ENCODE measurements at places on chromosomes 5 and 9.

DNA sequence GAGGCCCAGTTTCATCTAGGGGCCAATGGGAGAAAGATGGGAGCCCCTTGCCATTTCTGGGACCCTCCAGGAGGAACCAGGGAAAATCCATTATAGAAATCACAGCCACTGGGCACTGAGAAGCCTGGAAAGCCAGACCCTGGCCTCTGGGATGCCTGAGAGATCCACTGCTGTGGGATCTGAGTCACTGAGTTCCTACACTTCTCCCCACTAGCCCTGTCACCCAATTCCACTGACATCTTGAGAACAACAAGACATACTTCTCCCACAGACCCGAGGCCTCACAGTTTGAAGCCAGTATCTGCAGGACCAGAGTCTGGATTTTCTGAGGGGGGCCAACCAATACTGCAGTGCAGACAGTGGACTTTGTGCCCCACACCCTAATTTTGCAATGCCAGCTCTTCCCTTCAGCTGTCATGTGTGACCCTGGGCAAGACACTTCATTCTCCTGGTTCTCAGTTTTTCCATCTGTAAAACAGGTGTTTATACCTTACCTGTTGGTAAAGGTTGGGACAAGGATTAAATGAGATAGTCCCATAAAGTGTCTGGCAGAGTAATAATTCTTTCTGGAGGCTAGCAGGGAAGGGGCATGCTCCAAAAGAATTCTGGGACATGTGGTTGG lies 46.5 kb downstream of the CXXC5 start:
- no peak for DNase-seq

- DNase-seq = no peak
These were observed 205.3 kb downstream of the DEPDC1B start for GRCh38 chr5:60494635-60495034.

- DNase-seq = no peak
These were observed 109.4 kb upstream of the PRLR start for GRCh38 chr5:35339616-35340100.

- no peak for DNase-seq
These were observed 214.7 kb downstream of the GAS1 start for GRCh38 chr9:86732514-86733171.

- DNase-seq = no peak
These were observed 40.3 kb upstream of the SVEP1 start for GRCh38 chr9:110619831-110620230.

GRCh38 chr9:89839449-89839848 lies 234.6 kb downstream of the GADD45G start:
- DNase-seq = no peak

DNA sequence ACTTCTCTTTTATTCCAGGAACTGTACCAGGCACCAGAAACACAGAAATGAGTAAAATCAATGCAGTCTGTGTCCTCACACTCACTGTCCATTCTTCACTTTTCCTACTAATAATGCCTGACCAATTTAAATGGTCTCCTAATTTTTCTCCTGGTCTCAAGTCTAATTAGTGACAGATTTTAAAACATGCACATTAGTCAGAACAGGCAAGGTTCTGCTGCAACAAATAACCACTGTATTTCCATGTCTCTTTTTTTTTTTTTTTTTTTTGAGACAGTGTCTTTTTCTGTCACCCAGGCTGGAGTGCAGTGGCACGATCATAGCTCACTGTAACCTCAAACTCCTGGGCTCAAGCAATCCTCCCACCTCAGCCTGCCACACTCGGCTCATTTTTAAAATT lies 99.6 kb downstream of the CEMIP2 start:
- no peak for DNase-seq

- no peak for DNase-seq
These were observed 513.6 kb downstream of the RASEF start for GRCh38 chr9:82549174-82549821.

- no peak for DNase-seq
These were observed 428.2 kb upstream of the IRX4 start for GRCh38 chr5:2310946-2311345.

- no peak for DNase-seq
These were observed 3.3 kb downstream of the SLC46A2 start for GRCh38 chr9:112887381-112887780.

- no peak for DNase-seq
These were observed 1.4 kb upstream of the QRFP start for GRCh38 chr9:130897848-130898551.

- DNase-seq = no peak
These were observed 12.1 kb downstream of the MRPL36 start for GRCh38 chr5:1787472-1788047.

- DNase-seq = no peak
These were observed 32.7 kb upstream of the KCNMB1 start for GRCh38 chr5:170421826-170422225.

DNA sequence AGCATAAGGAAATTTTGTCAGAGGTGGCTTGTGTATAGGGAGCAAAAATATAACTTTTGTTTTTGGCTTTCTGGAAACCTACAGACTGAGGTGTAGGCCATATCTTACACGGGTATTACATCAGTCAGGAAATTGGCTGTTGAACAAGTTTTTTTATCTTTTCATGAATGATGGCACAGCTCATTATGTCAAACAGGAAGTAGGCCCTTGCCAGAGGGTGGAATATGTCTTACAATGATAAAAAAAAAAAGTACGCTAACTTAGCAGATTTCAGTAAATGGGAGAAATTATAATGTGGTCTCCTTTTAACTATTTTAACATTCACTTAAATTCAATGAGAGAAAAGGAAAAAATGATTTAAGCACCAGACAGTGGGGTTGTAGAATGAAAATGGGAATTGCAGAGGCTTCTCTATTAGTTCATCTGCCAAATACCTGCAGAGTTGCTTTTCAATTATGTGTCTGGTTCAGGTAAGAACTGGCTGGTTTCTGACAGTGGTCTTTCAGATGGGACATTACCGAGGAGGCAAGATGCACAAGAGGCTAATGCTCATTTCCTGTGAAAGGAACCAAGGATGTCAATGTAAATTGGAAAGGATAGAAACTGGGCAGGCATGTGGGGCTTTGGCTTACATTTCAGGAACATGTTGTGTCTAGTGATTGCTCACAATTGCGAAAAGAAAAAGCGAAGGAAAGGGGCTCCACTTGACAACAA lies 169.9 kb downstream of the NNT start:
- DNase-seq = no peak

DNA sequence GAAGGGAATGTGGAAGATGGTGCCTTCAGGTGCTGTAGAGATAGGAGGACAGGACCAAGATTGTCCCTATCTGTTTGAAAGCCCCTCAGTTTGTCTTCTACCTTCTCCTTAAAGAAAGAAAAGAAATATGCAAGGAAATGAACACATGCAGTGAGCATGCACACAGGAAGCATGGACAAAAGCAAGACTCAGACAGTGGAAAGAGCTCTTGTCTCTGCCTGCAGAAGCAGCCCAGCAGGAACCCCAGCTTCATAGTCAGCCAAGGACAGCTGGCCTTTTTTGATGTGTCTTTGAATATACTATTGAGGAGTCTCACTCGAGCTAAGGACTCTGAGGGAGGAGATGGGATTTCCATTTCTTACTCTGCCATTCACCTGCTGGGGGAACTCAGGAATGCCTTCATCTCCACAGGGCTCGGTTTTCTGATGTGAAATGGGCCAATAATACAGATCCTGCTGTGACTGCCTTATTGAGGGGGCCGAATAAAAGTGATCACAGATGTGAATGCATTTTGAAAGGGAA lies 132.5 kb upstream of the ADRA1B start:
- no peak for DNase-seq

- DNase-seq = no peak
These were observed 104.0 kb downstream of the MTX3 start for GRCh38 chr5:79886925-79887655.

DNA sequence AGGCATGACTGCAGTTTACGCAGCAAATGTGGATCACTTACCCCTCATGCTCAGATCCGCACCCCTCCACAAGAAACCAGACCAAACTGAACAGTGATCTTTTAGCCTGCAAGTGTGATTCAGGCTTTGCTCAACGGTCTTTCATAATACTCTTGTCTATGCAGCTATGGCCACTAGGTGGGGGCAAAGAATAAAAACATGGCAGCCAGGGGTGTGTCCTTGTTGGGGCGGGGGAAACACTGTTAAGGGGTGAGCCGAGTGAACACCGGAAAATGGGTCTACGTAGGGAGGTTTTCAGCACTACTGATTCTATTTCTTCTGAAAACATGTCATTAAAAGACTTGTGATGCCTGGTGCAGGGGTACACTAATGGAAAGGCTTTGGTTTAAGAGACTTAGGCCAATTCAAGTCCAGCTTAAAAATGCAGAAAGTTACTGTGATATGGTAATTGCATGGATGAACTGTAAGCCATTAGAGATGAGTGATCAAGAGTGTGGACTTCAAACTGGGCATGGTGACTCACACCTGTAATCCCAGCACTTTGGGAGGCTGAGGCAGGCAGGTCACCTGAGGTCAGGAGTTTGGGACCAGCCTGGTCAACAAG lies 49.9 kb upstream of the GPR151 start:
- no peak for DNase-seq
